ENCODE measurements at places on chromosomes 3 and 15.
A peak's percentile ranks its signal among the peaks of the same experiment; 100 is the strongest.

DNA sequence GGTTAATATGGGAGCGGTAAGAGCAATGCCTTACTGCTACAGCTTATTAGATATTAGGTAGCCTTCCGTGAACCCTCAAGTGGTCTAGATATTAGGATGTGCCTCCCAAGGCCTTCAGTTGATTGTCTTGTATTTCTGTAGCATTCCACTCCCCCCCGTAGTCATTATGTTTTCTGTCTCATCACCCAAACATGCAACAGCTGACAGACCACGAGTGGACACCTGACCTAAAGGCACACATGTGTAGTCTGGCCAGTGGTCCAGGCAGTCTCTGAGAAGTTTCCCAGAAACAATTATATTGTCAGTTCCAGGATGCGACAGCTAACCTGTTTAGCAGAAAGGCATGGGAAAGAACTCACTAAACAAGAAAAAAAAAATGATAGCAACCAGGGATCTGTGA is 1000.9 kb downstream of the AGBL1 start:
- DNase-seq = no peak

GRCh38 chr3:98778852-98779413 is 15.8 kb downstream of the ST3GAL6 start:
- DNase-seq = peak; percentile 91

DNA sequence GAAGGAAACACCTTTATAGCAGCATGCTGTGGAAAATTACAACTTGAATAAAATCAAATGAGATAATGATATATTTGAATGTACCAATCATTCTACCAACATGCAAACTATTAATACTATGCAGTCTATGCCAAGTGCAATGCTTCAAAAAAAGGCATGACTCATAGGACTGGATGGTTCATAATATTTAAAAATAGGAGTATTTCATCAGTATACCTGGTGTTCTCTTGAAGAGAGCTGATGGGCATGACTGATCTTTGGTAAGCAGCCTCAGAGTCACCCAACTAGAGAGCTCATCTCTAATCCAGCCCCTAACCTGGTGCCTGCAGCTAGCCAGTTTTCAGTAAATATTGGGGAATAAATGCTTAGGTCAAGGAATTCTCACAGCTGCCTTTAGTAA is 434.7 kb upstream of the ARRDC4 start:
- DNase-seq = no peak

- no peak for DNase-seq
Measured at GRCh38 chr3:7393944-7394605, 533.2 kb downstream of the GRM7 start.

GRCh38 chr3:169206828-169207488 is 456.6 kb downstream of the MECOM start:
- DNase-seq = no peak

GRCh38 chr3:164883171-164883570 is 195.1 kb downstream of the SI start:
- DNase-seq = no peak

GRCh38 chr3:45763303-45763675 is 33.0 kb downstream of the SLC6A20 start:
- DNase-seq = no peak

DNA sequence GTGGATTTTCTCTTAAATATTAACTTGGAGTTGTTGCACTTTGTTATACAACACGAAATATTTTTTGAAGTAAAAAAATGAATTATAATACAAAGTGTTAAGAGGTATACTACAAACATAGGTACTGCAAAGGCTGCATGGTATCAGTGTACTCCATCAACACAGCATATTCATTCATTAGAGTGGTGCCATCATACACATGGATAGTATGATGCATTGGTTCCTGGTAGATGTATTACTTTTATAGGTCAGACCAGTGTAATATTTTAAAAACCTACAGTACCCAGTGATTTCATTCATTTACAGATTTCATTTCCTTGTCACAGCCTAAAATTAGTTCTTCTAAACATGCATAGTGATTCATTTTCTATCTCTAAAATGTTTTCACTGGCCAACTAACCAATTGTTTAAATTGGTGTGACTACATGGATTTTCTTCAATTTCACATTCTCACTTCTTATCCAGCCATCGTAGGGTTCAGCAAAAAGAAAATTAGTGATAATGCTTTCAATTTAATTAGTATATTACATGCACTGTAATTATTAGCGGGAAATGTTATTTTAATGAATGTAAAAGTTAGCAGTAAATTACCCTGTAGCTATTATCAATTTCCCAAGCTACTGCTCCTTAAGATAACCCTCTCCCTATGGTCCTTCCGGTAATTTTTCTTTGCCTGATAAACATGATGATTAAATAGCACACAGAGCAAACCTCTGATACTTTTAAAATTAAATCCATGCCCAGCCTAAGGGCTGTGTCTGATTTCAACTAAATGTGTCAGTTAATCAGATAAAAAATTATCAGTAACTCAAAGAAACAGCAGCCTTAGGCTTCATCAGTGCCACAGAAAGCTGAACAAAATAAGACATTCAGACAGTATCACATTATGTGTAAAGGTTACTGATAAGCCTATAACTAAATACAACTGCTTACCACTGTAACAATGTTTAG is 68.4 kb downstream of the DPH6 start:
- DNase-seq = no peak

- DNase-seq = no peak
Measured at GRCh38 chr3:196712514-196713413, 587 bp downstream of the PIGX start.
